ENCODE measurements at places on chromosomes 6 and 20.

- DNase-seq, result no peak
Measured at GRCh38 chr6:3819161-3820110, 29.7 kb upstream of the FAM50B start.

- no peak for DNase-seq
Measured at GRCh38 chr20:17898548-17898994, 70.0 kb downstream of the SNX5 start.

DNA sequence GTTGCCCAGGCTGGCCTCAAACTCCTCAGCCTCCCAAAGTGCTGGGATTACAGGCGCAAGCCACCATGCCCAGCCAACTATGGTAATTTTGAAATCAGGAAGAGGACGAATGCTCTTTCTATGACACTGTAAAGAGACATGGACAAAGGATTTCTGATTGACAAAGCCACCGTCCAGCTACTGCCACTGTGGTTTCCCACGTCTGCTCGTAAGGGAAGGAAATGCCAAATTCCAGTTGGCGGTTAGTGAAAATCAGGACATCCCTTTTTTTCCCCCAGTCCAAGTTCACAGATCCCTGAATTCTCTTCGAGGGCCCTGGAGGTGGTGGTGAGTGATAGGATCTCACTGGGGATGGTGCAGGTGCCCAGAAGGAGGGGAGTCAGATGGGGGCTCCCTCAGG is 31.2 kb downstream of the SNAI1 start:
- no peak for DNase-seq

DNA sequence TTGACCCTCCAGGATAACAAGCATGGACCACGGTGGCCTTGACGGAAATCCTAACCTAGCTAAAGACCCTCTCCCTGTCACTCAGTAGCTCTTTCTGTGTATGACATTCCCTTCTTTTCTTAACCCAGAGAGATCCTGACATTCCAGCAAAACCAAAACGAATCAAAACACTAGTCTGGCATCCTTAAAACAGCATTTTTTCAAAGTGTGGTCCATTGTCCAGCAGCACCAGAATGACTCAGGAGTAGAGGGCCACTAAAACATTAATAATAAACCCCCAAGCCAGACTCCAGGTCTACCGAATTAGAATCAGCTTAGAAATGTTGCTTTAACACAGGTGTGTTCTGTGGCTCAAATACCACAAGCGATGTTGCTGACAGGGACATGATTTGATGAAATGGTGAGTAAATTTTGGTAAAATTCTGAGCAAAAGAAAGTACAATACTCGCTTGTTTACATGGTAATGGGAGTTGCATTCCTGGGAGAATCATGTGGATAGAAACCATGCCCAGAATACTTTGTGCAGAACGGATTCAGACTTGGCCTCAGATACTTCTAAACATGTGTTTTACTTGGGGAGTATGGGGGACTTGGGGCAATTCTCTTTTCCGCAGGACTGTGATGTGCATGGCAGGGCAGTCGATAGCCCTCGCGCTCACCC is 174.2 kb upstream of the KCNG1 start:
- DNase-seq, result no peak

GRCh38 chr20:41432746-41433145 is 66.1 kb upstream of the EMILIN3 start:
- no peak for DNase-seq

DNA sequence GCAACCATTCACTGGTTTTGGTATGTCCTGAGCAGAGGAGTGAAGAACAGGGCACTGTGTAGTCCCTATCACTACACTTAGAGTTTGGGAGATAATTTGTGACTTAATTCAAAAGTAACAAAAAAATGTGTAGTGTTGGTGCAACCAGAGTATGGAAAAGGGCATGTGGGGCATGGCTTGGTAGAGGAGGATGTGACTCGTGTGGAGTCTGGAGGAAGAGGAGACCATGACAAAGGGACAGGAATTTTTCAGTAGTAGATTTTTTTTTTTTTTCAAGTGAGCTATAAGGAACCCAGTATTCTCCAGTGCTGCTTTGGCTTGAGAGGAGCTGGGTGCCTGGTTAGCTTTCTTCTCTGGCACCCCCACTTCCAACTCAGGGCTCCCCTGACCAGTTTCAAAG is 5.1 kb downstream of the MTRES1 start:
- no peak for DNase-seq

DNA sequence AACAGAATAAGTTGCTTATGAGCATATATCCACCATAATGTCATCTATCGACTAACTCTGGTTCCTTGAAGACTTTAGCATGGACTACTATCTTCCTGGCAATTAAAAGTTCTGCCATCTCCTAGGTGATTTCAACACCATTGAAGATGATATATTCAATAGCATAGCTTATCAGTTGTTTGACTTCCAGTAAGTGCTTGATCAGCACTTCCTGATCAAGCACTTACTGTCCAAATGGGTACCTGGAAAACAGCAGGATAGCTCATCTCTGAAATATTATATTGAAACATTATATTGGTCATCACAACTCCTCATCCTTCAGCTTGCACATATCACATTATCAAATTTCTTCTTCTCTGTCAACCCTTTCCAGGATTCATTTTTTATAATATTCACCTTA is 75.5 kb upstream of the HMGCLL1 start:
- no peak for DNase-seq

DNA sequence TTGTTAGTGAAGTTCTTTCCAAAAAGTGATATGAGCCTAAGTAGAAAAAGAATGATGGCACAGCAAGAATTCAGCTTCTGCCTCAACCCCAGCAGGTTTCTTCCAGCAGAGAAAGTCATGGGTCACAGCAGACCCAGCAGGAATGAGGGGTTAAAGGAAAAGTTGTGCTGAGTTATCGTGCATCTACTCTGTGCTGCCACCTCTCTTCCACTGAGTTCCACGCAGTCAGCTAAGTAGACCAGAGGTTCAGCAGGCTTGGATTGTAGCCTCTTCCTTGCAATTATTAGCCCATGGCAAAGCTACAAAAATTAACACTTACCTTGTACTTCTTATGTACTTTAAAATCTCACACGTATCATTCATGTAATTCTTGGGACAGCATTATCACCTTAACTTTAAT is 510.8 kb downstream of the PTPRT start:
- no peak for DNase-seq

- no peak for DNase-seq
Measured at GRCh38 chr20:3686867-3687321, 5.1 kb upstream of the ADAM33 start.

GRCh38 chr6:125751334-125751916 is 2.0 kb downstream of the HEY2 start:
- no peak for DNase-seq
